ENCODE measurements at places on chromosomes 2 and 18. TPM values are rescaled to one million over a fixed set of nuclear protein-coding genes. Genes with fewer than 3 reads are reported as not detected.
A peak's percentile ranks its signal among the peaks of the same experiment; 100 is the strongest.

DNA sequence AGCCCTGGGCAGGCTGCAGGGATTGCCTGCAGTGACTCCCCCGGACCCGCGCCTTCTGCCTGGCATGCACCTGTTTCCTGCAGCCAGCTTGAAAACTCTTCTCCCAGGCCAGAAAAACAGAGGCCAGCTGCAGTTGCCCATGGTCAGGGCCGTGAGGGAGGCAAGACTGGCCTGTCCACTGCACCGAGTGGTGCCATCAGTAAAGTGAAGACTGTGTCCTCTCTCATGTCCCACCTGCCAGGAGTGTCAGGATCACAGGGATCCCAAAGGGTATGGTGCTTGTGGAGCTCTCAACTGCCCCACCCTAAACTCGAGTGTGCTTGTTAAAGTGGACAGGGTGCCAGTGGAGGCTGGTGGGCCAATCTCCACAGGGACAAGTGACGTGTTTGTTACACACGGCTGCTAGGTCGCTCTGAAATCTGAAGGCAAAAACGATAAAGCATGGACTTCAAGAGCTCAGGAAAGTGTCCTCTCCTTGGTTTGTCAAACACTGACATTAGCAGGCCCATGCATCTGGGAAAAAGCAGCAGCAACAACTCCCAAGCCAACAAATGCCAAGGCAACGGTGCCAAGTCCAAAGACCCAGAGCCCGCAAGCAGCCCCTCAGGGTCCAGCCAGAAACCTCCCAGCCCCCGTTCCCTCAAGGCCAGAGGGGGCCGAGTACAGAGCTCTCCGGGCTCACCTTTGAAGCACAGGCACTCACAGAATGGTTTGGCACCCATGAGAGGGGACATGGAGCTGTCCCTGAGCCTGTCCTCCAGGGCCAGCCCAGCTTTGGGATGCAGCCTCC, 213.2 kb downstream of the HDAC4 start:
- DNase-seq, result no peak

DNA sequence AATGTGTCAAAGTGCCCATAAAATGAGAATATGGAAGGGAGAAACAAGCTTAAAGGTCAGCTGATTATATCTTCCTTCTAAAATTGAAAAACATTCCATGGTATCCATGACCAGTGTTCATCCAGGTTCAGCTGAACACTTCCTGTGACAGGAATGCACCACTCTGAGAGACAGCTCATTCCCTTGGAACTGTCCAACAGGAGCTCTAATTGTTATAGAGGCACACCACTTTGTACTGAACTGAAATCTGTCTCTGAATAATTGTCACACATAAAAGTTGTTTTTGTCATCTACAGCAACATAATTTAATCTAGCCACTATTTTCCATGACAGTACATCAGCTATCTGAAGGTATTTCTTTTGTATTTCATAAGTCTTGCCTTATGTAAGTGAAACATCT, 195.9 kb upstream of the ZNF804A start:
- no peak for DNase-seq

GRCh38 chr2:200966770-200967169, 3.3 kb upstream of the ORC2 start:
- DNase-seq, result peak; percentile 61

- DNase-seq, result no peak
Observed at GRCh38 chr2:96913398-96914202, 43.7 kb upstream of the SEMA4C start.

GRCh38 chr2:174752403-174753037, 11.8 kb downstream of the CHRNA1 start:
- peak; percentile 53 for DNase-seq

- no peak for DNase-seq
Observed at GRCh38 chr2:21774691-21775368, 651.1 kb downstream of the TDRD15 start.

DNA sequence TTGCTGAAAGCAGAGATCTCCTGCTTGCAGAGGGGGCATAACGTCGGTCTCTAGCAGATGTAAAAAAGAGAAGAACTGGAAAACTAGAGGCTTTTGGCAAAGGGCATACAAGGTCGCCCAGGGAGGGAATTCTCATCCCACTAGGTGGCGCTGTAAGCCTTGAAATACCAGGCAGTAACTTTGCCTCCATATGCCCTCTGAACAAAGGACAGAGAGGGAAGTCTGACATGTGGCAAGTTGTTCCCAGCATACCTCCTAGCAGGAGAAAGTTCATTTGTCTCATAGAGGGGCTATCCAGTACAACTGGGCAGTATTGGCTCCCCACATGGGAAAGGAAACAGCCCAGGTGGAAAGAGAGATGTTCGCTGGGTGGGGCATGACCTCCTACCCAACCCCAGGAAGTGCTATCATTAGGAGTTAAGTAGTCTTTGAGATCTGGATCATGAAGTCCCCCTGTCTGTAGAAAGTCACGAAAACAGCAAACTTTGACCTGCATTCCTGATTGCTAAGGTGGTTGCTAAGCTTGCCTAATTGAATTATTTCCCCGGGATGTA, 39.9 kb downstream of the STK17B start:
- no peak for DNase-seq

DNA sequence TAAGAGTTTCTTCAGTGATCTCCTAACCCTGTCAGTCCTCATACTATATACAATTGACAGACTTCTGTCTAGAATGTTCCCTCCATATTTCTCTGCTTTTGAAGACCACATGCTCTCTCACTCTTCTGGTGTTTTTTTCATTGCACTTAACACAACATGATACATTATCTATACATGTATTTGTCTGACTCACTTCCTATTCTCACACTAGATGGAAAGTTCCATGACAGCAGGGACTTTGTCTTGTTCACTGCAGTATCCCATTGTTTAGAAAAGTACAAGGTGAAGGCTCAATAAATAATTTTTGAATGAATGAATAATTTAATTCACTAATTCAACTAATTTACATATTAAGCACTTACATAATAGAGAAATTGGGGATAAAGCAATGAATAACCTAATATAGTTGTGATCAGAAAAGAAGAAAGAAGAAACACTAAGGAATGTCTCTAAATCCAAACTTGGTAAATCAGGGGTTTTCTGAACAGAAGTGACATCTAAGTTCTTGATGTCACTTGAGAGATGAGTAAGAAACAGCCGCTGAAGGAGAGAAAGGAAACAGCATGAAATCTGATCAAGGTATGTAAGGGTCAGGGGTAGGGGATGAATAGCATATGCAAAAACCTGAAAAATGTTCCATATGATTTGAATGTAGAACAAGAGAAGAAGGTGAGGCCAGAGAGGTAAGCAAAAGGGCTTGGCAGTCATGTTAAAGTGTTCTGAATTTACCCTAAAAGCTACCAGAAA, 42.4 kb downstream of the MBD2 start:
- DNase-seq, result no peak

DNA sequence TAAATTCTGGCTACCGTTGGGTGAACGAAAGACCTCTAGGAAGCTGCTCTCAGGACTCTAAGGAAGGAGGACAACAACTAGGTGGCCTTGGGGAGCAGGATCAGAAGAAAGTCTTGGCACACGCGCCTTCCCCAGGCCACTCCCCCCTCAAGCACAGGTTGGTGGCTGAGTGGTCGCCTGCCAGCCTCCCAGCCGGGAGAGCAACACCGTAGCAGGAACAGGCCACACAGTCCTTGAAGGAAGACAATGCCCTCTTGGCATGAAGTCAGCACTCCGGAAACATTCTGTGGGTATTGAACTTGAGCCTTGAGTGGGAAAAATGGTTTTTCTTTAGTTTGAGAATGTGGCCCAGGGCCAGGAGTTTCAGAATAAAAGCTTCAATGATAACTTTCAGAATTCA, 87.4 kb upstream of the AGAP1 start:
- peak; percentile 48 for DNase-seq

- no peak for DNase-seq
Observed at GRCh38 chr2:238082151-238082550, 18.0 kb upstream of the ESPNL start.

- peak; percentile 85 for DNase-seq
Observed at GRCh38 chr2:20067992-20068584, 16.7 kb upstream of the LAPTM4A start.

DNA sequence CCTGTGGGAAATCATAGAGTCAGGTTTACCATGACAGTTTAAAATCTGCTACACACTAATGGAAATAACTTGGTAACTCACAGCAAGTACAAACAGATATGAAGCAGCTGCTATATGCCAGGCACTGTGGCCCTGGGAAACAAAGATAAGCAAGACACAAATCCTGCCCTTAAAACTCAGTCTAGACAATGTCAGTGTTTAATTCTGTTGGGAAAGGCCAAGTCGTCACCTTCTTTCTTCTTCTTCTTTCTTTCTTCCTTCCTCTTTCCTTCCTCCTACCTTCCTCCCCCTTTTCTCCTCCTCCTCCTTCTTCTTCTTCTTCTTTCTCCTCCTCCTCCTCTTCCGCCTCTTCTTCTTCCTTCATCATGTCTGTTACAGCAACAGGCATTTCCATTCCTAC, 26.8 kb downstream of the PLEK start:
- no peak for DNase-seq

DNA sequence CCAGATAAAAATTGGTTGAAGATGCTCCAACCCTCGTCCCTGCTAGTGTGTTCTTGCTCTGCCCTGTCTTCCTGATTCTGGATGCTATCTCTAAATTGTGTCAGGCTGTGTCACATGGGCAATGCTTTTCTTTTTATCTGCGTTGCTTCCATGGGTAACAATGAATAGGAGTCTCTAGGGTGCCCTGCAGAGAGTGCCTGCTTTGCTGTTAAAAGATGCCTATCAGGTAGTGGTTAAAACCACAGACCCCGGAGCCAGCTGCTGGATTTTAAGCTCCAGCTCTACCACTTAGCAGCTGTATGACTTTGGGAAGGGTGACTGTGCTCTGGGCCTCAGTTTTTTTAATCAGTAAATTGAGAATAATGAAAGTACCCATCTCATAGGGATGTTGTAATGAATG, 340.3 kb downstream of the PLCL1 start:
- DNase-seq, result no peak

- no peak for DNase-seq
Observed at GRCh38 chr2:218009765-218010139, 7.0 kb upstream of the TNS1 start.

DNA sequence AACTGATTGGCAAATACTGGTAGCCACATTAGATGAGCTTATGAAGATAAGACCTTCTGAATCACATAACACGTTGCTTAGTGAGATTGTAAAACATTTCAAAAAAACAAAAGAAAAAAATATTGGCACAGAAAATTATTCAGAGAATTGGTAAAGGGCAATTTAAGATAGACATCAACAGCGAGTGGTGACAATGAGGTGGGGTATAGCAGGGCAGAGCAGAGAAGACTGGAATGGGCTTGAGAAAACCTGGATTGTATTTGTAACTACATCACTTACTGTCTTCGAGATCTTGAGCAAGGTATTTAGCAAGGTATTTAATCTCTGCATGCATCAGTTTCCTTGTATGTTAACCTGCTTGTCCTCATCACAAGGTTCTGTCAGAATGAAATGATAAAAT, 313.0 kb upstream of the MEIS1 start:
- no peak for DNase-seq

GRCh38 chr2:73984922-73985307, 205 bp downstream of the TET3 start:
- DNase-seq, result no peak

GRCh38 chr2:184444623-184445223, 153.6 kb upstream of the ZNF804A start:
- DNase-seq, result no peak

- DNase-seq, result peak; percentile 24
Observed at GRCh38 chr18:51234117-51235008, 36.9 kb upstream of the MEX3C start.

Gene PTPRN
- total RNA-seq, result 0.52 TPM

Gene UGT1A8
- total RNA-seq, result 0.35 TPM

Gene VAMP8
- 47.0 TPM for total RNA-seq

Gene TMEM198
- 1.6 TPM for total RNA-seq

Gene IFIH1
- 16.1 TPM for total RNA-seq

Gene CTAGE1
- not detected for total RNA-seq

Gene UGT1A6
- 206 TPM for total RNA-seq

All from renal cortical epithelial cell (primary cell).